A172 (cell line): ENCODE measurements at places on chromosomes 5 and 9.

- DNase-seq: no peak
Measured at GRCh38 chr5:172849606-172850453, 15.8 kb downstream of the ERGIC1 start.

DNA sequence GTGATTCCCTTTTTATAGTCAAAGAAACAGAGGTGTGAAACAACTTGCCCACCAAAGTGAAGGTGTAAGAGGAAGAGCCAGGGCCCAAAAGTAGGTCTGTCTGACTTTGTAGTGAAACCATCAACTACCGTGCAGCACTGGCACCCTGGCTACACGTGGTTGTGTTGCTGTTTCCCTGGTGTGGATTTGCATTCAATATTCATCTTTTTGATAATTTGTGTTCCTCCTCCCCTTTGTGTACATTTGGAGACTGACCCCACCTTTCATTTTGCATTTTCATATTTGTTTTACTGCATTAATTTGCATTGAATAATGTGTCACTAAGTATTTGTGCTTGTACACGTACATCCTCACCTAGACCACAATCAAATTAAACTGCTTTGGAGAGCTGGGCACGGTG, 873.8 kb upstream of the WWC1 start:
- DNase-seq: no peak

DNA sequence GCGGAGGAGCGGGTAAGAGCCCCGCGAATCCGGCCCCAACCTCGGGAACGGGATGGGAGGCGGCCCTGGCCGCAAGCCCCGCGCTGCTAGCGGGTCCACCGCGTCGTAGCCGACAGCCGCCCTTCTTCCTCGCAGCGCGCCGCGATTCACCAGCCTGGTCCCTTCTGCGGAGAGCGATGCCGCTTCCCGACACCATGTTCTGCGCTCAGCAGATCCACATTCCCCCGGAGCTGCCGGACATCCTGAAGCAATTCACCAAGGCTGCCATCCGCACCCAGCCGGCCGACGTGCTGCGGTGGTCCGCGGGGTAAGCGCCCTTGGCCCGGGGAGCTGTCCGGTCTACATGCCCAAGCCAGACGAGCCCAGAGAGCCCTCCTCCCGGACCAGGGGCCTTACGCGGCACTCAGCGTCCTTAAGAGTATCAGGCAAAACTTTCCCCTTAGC, 335 bp downstream of the ROPN1L start:
- no peak for DNase-seq

- no peak for DNase-seq
Measured at GRCh38 chr5:173806270-173807035, 81.7 kb upstream of the CPEB4 start.

DNA sequence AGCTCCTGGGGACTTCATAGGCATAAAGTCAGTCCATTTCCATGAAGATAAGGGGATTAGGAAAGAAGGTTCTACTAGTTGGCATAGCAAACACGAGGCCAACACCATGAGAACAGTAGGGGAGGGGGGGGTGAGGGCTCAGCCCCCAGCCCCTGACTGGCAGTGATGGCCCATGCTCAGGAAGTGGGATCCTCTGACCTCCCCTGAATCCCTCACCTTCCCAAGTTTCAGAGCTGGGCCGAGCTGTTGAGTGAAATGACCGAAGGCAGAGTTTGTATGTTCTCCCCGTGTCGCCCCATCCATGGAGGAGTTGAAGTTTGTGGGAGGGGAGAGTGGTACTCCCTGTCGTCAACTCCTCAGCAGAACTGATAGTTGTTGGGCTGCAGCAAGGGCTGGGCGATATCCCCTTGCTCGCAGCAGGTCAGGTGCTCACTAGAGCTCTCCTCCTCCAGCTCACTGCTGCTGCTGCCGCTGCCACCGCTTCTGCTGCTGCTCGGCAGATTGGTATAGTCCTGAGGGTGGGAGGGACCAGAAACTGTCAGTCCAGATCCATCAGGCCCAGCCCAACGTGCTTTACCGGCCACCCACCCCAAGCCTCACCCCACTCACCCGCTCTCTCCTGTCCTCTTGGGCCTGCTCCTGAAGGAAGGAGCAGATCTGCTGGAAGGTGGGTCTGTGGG, 32.5 kb downstream of the CSF1R start:
- no peak for DNase-seq

- no peak for DNase-seq
Measured at GRCh38 chr9:91844701-91845291, 105.2 kb downstream of the ROR2 start.

GRCh38 chr5:132686193-132686592, 12.4 kb downstream of the IL4 start:
- DNase-seq: no peak

GRCh38 chr5:31516802-31517201, 15.1 kb downstream of the DROSHA start:
- DNase-seq: no peak

- DNase-seq: no peak
Measured at GRCh38 chr9:115786321-115786720, 367.3 kb upstream of the PAPPA start.
